Germinal center (tissue), 1 donor: ENCODE measurements at places on chromosomes 5 and 9.

GRCh38 chr5:87741881-87742280 is 329.2 kb upstream of the CCNH start:
- no peak for DNase-seq

DNA sequence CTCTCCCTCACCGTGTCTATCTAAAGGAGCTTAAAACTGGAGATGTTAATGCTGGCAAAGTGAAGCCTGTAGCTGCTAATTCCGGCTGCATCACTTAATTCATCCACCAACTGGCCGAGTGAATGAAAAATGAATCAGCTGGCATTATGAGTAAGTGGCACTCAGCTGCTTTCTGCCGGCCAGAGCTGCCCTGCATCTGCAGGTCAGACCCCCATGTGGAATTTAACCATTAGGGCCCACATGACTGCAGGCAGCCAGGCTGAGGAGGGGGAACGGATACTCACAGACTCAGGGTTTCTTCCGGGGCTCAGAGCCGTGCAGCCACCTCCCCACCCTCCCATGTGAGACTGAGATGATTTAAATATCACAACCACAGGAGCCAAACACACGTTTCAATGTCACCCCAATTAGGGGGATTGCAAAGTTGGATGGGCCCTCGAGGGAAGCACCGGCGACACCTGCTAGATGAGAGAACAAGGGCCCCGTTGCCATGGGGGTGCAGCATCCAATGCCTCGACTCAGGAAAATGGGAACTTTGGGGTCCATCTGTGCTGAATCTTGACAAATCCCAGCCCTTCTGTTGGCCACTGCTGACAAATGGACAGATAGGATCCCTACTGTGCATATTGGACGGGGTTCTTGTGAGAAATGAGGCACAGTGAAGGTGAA is 115.6 kb upstream of the ALDH1B1 start:
- DNase-seq: no peak

DNA sequence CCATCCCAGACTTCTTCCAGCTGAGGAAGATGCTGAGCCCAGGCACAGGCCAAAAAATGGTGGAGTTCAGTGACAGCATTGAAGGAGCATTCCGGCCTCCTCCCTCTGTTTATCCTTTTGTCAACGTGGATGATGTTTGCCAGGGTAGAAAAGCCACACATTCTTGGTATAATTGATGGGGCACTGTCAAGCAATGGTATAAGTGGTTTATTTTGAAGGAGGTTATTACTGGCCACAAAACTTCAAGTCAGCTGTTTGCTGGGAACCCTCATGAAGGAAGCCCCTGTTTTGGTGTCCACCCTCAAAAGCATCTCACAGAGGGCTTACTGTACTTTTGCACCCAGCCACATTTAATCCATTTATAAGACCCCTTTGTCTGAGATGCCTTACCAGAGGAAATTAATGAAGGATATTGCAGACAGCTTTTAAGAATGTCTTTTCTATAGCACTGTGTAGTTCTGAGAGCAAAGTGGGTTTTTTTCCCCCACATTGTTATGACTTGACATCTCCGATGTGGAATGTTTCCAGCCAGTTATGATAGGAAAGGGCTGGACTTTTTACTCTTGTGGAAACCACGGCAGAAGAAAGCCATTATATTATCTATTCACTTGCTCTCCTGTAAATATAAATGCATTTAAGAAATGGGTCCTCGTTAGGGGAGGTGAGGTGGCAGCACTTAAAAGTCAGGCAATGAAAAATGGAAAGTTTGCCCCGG is 95.5 kb upstream of the SPATA31D4 start:
- no peak for DNase-seq

GRCh38 chr5:175223291-175223690 is 220.7 kb downstream of the DRD1 start:
- DNase-seq: no peak

DNA sequence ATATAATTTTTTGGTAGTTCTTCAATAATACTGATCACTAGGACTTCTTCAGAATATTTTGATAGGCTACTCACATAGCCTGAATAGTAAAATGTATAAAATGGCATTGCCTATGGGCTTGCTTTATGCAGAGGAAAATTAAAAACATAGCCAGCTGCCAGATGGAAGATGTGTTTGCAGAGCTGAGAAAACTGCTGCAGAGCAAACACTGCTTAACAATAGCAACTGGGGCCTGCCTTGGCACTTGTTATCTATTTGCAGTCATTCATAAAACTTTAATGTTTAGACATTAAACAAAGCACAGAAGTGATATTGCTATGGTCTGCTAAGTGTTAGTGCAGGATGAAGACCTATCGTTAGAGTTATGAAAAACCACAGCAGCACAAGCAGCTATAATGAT is 151.5 kb upstream of the SMC2 start:
- DNase-seq: no peak

DNA sequence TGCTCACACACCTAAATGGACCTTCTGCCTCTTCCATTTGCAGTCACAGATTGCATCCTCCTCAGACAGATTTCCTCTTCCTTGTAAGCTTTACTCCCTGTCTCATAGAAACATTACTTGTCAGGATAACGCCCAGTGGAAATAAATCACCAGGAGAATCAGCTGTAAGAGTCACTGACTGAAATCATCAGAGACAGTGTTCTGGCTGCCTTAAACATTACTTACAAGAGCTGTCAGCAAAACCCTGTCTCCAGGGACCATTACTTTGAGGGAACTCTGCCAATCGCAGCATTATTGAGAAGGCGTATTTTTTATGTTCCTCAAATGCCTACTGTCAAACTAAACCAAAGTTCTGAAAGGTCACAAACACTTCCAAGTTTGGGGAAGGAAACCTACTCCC is 5.9 kb downstream of the DPYSL3 start:
- no peak for DNase-seq

- peak; percentile 85 for DNase-seq
These were observed at the start of gene RGS14 for GRCh38 chr5:177357459-177358351. RGS14 (plus strand) TSS chr5:177357924; CDS start chr5:177358025, 101 bp downstream.

- DNase-seq: no peak
These were observed 199.3 kb downstream of the SGCD start for GRCh38 chr5:156526081-156526925.

DNA sequence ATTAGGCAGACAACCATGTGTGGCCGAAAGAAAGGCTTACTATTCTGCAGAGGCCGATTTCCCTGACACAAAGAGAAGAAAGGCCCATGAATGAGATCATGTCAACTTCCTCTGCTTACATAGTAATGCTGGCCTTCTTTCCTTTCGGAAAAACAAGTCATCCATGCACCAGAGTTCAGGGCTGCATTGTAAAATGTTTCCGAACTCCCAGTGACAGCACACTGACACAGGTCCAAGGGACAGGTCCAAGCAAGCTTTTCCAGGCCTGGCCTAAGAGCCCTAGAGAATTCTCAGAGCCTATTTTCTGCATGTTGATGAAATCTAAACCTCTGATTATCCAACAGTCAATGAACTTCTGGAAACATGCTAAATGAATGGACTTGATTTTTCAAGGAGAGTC is 140.9 kb downstream of the ZNF608 start:
- DNase-seq: no peak

DNA sequence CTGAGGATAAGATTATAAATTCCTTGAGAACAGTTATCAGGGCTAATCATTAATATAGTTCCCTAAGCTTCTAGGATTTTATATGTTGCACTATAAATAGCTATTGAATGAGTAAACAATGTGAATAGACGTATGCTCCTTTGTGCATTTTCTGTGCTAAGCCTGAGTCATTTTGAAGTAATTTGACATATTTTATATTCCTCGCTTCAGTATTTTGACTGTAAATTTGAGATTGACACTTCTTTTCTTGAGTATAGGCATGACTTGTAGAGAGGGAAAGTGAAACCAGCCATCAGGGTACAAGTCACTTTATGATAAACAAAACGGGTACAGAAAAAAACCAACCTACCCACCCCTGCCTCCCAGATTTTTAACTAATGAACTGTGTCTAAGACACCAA is 367.7 kb upstream of the PRR16 start:
- no peak for DNase-seq
